ENCODE measurements at places on chromosomes 13 and 19. TPM values are rescaled to one million over a fixed set of nuclear protein-coding genes. Genes with fewer than 3 reads are reported as not detected.

Gene STOML3
- not detected for total RNA-seq

Gene LYPD3
- total RNA-seq: not detected

Gene IGFL3
- not detected for total RNA-seq

Gene MBD3L3
- total RNA-seq: not detected

Gene OLFM4
- total RNA-seq: 1.9 TPM

Gene SIGLEC5
- 1.8 TPM for total RNA-seq

Gene SLC8A2
- total RNA-seq: under 0.01 TPM

DNA sequence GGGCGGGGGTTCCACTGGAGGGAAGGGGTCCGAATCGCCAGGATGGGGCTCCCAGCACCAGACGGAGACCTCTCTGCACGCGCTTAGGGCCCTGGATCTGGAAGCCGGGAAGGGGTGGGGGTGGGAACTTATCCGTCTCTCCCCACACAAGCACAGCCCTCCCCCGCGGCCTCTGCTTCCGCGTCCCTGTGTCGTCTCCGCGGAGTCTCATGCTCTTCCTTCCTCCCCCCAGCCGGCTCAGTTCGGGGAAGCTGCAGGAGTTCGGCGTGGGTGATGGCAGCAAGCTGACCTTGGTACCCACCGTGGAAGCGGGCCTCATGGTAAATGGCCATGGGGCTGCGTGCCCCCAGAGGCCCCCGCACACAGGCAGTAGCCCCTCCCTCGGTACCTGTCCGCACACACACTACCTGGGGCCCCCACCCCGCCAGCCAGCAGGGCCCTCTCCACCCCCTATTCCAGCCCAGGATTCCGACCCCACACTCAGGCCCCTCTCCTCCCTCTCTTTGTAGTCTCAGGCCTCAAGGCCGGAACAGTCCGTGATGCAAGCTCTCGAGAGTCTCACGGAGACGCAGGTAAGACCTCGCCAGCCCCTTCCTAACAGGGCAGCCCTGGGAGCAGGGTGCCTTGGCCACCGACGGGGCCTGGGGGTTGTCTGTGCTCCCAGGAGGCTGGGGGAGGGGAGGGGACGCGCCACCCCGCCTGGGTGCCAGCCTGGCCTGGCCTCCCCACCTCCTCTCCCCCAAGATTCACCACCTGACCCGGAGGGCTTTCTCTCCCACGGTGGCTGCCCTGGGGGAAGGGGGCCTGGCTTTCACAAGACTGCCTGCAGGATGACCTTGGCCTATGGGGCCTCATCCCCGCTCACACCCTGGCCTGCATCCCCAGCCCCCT, 3.2 kb downstream of the MIDN start:
- peak overlapping the region; percentile 99 for H3K27ac ChIP-seq
- DNase-seq: no peak
- H3K36me3 ChIP-seq: peaks cover 11% of the 10 kb centered on the region
- H3K4me3 ChIP-seq: peak overlapping the region; percentile 83
- no peaks in the 10 kb centered on the region for H3K27me3 ChIP-seq
- peaks cover 20% of the 10 kb centered on the region for H3K4me1 ChIP-seq

- H3K27ac ChIP-seq: no peak overlapping the region
- DNase-seq: no peak
- no peak overlapping the region for H3K4me3 ChIP-seq
- no peaks in the 10 kb centered on the region for H3K4me1 ChIP-seq
- no peaks in the 10 kb centered on the region for H3K27me3 ChIP-seq
These were observed 13.6 kb upstream of the ICAM3 start for GRCh38 chr19:10352764-10353671.

- no peak overlapping the region for H3K4me3 ChIP-seq
- H3K27me3 ChIP-seq: no peaks in the 10 kb centered on the region
- DNase-seq: no peak
These were observed 69.2 kb downstream of the DIAPH3 start for GRCh38 chr13:60094385-60095088.

- H3K4me3 ChIP-seq: no peak overlapping the region
- DNase-seq: no peak
- no peaks in the 10 kb centered on the region for H3K4me1 ChIP-seq
- no peak overlapping the region for H3K27ac ChIP-seq
- no peaks in the 10 kb centered on the region for H3K27me3 ChIP-seq
These were observed 89.8 kb upstream of the MYCBP2 start for GRCh38 chr13:77416666-77417212.

- H3K36me3 ChIP-seq: no peaks in the 10 kb centered on the region
- no peak overlapping the region for H3K27ac ChIP-seq
- no peak overlapping the region for H3K4me3 ChIP-seq
These were observed 148.9 kb upstream of the VSTM2B start for GRCh38 chr19:29376855-29377354.

DNA sequence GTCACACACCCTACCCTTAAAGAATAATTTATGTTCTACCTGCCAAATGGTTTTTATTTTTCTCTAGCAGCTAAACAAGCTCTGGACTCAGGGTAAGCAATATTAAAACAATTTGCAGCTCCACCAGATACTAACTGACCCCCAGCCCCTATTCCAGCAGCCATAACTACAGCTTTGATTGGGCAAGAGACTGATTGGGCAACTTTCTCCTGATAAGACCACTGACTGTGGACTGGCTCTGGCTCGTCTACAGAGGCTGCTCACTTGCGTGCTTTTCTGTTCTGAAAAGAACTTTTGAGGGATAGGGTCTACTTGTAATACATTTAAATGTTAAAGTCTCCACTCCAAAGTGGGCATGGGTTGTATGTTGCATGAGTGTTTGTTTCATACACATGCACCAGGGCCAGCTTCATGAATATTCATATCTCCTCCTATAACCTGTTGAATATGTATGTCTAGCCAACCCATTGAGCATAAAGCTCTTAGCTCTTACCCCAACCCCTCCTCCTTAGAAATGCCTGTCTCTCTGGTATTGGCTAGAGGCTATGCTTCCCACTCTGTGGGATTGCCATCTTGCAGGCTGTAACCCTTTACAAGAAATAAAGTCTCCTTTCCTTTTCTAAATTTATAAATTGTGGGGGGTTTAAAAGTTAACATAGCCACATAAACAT, 19.9 kb downstream of the OR7A5 start:
- no peak for DNase-seq
- no peak overlapping the region for H3K4me3 ChIP-seq
- no peaks in the 10 kb centered on the region for H3K36me3 ChIP-seq
- H3K4me1 ChIP-seq: no peaks in the 10 kb centered on the region
